ENCODE measurements at places on chromosomes 12 and 14.

DNA sequence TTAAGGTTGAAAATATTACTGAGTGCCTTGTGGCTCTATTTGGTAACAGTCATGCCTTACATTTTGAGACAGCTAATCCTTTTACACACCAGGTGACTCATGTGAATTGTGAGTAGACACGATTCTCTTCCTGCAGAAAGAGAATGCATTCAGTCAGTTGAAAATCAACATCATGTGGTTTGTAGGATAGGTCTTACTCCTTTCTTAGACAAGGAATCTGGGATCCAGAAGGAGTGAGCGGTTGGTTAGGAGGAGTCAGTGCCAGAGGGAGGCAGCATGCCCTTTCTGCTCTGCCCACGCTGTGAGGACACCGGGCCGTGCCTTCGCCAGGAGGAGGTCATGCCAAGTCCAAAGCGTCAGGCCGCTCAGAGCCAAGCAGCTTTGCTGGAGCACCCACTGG lies 47.6 kb downstream of the TRAF3 start:
- DNase-seq: peak; percentile 68

DNA sequence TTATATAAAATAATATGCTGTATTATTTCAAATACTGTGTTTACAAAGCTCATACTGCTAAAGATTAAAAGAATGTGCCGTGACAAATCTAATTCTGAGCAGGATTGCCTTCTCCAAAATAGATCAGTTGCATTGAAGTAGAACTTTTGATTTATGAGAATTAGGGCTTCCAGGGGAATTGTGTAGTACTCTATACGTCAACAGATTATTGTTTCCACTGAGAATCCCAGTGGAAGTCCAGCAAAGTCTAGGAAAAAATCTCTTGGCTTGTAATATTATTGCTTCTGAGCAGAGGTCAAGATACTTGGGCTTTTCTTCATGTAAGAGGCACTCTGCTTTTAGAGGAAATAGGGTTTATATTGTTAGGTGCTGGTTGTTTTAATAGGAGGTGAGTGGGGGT lies 133.9 kb downstream of the TRHDE start:
- DNase-seq: no peak

DNA sequence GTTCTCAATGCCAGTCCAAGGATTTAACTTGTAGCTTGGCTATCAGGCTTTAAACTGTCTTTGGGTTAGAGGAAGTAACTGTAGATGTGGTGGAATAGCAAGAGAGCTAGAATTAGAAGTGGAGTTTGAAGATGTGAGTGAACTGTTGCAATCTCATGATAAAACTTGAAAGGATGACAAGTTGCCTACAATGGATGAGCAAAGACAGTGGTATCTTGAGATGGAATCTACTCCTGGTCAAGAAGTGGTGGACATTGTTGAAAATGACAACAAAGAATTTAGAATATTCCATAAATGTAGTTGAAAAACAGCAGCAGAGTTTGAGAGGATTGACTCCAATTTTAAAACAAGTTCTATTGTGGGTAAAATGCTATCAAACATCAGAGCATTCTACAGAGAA lies 199.0 kb downstream of the DUSP6 start:
- DNase-seq: no peak

DNA sequence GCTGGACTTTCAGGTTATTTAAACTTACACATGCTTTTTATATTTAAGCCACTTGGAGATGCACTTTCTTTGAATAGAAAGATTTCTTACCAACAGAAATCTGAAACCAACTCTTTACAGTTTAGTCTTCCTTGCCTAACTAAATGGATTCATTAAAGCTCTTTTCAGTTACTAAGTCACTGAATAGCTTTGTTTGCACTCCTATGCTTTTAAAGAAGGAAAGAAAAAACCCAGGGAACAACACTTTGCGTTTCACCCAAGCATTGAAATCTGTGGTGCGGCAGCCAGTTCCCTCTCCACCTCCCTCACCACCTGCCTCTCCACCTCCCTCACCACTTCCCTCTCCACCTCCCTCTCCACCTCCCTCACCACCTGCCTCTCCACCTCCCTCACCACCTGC lies 70.3 kb downstream of the RIMBP2 start:
- DNase-seq: no peak
